Stimulated activated CD8-positive, alpha-beta memory T cell treated with anti-CD3 and anti-CD28 coated beads, Interleukin-7, amount 100 ng/mL, for 4 hours (primary cell): ENCODE measurements at places on chromosomes 7 and 10.

DNA sequence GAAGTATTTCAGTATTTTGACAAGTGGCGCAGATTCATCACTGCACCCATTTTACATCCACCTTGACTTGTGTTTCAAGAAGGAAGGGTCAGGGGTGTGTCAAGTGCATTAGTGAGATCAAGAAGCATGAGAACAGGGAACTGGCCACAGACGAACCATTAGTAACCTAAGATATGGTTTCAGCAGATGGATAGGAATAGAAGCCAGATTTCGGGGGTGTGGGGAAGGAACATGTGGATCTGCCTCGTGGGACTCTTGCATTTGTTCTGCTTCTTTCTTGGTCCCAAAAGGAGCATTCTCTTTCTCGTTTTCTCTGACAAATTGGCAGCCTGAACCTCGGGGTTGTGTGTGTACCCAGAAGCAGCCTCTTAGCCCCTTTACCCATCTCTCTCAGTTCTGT lies 9.6 kb downstream of the DENND2A start:
- DNase-seq: no peak

DNA sequence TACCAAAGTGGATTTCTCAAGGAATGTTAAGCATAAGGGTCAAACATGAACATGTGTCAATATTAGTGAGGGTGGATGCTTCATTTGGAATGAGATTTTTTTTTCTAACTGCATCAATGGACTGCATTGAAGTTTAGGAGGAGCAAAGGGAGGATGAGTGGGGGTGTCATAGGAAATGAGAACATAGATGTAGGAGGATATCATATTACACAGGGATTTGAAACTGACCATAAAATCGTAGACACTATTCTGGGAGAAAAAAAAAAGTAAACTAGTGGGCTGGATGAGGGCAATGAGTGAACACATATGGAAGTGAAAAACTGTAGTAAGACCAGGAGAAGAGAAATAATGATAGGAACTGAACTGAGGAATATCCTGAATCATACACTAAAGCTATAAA lies 109.4 kb downstream of the SEMA3A start:
- no peak for DNase-seq

GRCh38 chr7:100573691-100574361 lies at the start of gene SAP25:
SAP25 (minus strand) TSS chr7:100573900; CDS start chr7:100573742, 158 bp downstream.
- DNase-seq: no peak

DNA sequence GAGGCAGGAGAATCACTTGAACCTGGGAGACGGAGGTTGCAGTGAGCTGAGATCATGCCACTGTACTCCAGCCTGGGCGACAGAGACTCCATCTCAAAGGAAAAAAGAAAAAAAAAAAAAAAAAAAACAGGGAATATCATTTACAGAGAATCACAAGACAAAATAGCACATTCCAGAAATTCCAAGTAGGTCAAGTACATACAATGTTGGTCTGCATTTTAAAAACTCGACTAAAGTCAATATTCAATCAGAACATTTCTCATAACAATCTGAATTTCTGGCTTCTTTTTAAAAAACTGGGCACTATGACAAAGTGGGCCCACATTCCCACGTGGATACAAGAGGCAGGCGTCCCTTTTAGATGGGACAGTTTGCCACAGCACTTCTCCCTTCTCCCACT lies 12.8 kb downstream of the ZC3HAV1L start:
- DNase-seq: no peak

- DNase-seq: peak; percentile 52
These were observed 41.4 kb upstream of the ZMIZ1 start for GRCh38 chr10:79027147-79028055.

DNA sequence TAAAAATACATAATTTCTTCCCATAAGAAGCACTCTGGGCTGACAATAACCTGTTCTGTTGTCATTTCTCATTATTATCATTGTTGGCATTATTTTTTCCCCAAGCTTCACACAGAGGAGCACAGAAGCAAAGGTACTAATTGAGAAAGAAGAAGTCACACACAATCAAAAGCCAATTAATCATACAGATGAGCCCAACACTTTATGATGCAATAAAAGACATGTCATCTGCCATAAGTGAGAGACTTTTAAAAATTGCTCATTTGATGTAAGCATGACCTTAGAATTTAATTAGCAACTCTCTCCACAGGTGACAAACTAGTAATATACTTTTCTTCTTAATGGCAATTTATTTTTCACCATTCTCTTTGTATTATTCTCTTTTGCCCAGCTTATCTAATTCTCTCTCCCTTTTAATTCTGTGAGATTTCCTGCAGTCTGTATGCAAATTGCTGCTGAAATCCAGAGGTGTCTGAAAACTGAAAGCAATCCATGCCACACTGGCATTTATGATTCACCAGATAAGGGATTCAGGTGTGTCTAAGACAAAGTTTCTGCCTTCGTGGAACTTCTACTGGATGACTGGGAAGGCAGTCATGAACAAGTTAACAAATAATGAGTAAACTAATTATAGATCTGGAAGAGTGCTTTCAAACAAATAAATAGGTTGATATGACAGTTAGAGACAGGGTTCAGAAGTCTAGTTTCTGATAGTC lies 203.5 kb downstream of the CHCHD3 start:
- no peak for DNase-seq

DNA sequence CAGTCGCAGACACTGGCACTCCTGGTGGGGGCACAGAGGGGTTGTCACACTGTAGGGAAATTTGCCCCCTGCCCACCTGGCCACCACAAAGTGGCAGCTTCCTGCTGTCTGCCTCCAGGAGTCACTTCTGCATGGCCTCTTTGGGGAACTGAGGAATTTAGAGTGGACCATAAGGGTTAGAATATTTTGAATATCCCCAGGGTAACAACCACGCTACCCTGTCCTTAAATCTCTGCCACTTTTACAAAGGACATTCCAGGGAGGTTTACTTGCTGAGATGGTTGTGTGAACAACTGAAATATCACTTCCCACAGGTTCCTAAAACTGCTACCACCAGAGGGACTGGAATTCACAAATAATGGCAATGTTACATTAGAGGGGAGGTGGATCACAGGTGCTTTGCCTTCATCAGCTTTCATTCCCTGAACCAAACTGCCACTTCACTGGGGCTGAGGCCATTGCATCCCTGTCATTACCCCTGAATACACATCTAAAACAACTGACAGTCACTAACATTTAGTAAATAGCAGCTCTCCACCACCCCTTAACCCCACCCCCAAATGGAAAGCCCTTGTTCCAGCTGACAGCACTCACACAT lies 88.1 kb upstream of the IFRD1 start:
- DNase-seq: no peak

- DNase-seq: no peak
These were observed 293.8 kb upstream of the SHH start for GRCh38 chr7:156106107-156106426.

DNA sequence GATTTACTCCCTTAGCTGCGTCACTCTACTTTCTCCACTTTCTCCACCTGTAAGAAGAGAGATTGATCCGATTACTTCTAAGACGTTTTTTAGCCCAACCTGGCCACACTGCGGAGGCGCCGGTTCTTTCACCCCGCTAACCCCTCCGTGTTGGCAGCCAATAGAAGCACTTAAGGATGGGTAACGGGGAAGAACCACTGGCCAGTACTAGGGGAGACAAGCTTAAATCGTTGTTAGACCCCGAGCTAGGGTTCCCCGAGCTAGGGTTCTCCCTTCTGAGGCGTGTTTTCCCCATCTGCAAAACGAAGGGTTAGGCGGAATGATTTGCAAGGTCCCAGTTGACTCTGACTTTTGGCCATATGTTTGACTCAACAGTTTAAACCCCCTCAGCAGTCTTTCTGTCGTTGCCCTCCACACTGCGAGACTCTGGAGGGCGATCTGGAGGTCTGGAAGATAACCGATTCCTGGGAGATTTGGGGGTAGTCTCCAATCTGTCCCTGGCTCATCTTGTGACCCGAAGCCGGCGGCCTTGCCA lies 644 bp downstream of the UMAD1 start:
- DNase-seq: no peak

DNA sequence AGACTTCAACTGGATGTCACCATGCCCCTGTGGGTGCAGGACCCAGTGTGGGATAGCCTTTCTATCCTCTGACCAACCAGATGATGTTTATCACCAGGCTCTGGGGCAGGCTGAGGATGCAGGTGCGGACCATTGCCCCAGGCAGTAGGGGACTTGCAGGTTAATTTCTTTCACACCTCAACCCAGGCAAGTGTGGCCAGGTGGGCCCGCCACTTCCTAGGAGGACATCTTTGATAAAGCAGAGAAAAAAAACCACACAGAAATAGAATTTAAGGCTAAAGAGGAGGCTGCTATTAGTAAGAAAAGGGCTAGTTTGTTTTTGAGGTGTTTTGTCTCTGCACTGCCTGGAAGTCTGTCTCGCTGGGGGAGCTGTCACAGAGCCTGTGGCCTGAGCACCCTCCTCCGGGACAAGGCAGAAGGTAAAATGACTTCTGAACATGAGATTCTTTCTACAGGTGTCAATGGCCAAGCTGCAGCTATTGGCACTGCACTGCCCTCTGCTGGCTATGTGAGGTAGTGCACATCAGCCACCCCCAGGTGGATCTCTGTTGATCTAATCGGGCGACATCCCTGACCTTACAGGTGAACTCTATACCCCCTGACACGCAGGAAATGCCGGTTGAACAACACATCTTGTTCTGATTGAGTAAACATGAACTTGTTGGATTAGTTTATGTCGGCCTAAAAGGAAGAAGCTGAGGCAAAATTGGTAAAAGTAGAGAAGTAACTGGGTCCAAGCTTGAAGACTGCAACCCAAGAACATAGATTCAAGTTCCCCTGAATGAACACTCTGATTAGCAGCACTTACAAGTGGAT lies 21.0 kb downstream of the UPP1 start:
- DNase-seq: peak; percentile 71

GRCh38 chr7:57412618-57413017 lies 37.4 kb upstream of the ZNF716 start:
- no peak for DNase-seq

DNA sequence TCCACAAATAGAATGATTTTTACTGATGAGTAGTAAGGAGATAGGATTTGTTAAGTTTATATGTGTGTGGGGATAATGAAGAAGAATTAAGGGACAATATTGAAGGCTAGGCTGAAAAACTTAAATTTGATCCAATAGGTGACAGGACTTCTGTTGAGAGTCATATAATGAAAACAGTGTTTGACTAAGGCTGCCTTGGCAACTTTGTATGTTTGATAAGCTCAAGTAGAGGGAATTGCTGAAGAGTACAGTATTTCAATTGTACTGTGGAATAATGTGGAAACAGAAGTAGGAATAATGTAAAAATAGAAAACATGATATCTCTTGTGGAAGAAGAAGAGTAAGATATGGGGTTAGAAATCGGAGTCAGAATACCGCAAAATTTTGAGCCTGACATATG lies 10.5 kb downstream of the R3HCC1L start:
- no peak for DNase-seq

DNA sequence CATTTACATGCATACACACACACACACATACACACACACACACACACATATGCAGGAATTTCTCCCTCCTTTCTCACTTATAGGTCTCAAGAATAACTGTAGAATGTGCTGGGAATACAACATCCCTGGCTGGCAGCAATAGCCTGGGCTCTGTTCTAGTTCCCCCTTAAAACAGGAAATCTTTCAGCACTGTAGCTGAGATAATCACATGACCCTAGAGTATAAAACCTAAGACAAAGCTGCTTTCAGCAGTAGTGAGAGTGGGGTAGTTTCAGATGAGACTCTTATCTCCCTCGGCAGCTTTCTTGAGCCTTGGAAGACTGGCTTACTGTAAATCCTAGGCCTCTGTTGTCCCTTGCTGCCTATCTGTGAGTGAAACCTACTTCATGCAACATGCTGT lies 137.4 kb upstream of the AKR1E2 start:
- no peak for DNase-seq

DNA sequence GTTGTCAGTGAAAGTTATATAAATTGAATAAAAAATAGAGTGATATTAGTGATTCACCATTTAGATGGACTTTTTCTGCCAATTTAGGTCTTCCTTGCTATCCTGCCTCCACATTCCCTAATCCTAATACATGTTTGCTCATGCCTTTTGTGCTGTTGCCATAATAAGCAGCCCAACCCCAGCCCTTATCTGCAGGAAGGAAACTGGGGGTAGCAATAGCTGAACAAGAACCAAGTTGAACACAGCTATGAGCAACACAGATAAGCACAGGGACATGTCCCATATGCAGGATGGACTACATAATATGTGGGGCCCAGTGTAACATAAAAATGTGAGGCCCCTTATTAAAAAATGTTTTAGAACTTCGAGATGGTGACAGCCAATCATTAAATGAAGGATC lies 91.2 kb upstream of the AHR start:
- DNase-seq: no peak

- DNase-seq: no peak
These were observed 93.0 kb upstream of the TMEM72 start for GRCh38 chr10:44818041-44818649.

GRCh38 chr10:93926613-93927012 lies 32.8 kb downstream of the SLC35G1 start:
- DNase-seq: no peak

GRCh38 chr10:26509307-26509706 lies 71.2 kb downstream of the APBB1IP start:
- no peak for DNase-seq

DNA sequence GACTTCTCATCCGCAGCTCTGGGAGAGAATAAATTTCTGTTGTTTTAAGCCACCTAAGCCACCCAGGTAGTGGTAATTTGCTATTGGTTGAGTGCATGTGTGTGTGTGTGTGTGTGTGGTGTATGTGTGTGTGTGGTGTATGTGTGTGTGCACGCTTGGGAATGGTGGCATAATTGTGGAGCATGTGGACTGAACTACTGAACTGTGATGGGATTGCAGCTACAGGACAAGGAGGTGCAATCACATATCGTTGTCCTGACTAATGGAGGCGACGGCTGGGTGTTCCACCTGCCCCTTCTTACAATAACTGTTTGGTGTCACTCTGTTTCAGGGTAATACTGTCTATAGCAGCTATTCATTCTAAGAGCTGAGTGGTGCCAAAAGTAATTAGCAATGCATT lies 448.7 kb upstream of the PFKP start:
- no peak for DNase-seq

DNA sequence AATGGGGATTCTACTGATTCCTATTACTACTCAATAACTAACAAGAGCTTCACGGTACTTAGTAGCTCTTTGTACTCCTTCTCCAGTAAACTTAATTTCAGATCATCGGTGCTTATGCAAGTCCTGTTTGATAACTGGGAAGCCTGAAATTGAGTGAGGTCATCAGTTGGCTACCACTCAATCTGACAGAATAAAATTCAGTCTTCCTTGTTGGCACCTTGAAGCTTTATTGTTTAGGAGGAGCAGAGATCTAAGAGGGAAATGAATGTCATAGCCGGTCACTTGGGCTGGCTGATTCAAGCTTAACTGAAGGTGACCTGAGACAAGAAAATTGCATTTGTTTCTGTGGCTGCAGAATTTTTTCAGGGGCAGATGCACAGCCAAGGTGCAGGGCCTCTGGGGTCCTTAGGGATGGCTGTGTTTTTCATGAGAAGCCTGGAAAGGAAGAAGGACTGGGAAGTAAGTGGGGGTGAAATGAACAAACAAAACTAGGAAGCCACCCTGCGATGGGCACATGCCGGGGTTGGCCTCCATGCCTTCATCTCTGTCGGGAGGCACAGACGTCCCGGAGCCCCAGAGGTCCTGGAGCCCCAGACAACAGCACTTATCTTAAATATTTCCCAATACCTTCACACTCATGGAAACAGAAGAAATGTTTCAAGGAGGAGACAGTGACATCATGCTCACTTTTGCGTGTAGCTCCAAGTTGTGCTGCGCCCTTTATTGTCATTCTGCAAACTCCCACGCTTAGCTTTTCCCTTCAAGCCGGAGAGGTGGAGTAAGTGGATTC lies 85.0 kb upstream of the KIF5B start:
- DNase-seq: no peak
